ENCODE measurements at places on chromosomes 1 and 21. TPM values are rescaled to one million over a fixed set of nuclear protein-coding genes. Genes with fewer than 3 reads are reported as not detected.

Gene TFF3
- not detected for total RNA-seq

Gene TTC22
- total RNA-seq = 4.6 TPM

Gene FCRL6
- 0.25 TPM for total RNA-seq

Gene RNU1-1
- 2,343 TPM for total RNA-seq

Gene TAL1
- total RNA-seq = not detected
